ENCODE measurements at places on chromosomes 3 and 15.
A peak's percentile ranks its signal among the peaks of the same experiment; 100 is the strongest.

DNA sequence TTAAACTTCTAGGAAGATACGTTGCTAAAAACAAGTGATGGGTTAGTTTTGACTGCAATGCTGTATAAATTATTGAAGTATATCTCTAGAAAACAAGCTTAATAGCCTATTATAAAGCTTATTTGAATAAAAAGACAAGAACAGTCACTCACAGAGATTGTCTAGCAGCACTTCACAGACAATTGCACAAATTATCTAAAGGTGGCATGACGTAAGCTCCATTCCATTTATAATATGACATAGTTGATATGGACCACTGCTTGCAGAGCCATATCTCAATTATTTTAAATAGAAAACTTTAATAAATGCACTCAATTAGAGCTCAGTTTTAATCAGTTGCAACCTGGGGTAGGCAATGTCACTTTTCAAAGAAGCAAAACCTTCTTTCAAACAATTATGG lies 319.9 kb upstream of the GBE1 start:
- DNase-seq = peak; percentile 32

DNA sequence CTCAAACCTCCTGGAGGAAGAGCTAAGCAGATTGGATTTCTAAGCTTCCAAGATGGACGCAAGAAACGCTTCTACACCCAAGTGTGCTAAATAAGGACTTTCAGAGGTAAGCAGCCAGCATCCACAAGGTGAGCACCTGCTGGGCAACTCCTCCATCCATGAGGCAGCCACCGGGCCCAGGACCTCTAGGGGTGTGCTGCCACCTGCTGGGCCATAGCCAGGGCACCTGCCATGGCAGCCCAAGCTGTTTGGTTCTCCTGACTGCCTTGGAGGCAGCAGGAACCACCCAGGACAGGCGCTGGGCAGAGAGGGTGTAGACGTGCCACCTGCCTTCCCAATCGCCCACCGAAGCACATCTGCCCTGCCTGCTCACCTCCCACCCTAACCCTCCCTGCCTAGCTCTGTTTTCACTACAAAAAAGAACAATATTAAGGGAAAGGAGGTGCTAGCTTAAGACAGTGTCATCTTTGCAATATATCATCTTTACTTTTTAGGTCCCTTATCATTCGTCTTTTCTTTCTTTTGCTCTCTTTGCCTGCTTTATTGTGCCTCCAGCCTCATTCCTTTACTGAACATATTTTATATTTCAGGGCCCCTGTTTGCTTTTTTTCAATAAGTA lies 12.9 kb downstream of the C15orf62 start:
- DNase-seq = no peak

- peak; percentile 40 for DNase-seq
These were observed 34.3 kb upstream of the PLSCR2 start for GRCh38 chr3:146503461-146504202.

GRCh38 chr15:67783303-67783702 lies 42.0 kb upstream of the SKOR1 start:
- DNase-seq = no peak

DNA sequence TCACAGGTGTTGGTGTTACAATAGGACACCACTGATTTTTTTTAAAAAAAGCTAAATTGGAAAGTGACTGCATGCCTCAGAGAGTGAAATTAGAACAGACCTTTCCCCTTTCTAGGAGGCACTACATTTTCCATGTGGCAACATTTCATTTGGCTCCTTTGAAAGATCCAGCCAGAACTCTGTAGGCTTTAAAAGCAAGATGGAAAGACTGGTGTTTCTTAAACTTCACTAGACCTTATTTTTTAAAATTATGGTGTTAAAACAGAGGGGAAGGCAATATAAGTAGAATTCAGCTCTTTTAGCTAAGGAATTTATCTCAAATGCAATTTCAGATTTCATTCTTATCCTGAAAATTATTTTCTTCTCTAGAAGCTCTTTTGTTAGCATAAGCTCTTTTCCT lies 317.6 kb upstream of the TGFBR2 start:
- no peak for DNase-seq

DNA sequence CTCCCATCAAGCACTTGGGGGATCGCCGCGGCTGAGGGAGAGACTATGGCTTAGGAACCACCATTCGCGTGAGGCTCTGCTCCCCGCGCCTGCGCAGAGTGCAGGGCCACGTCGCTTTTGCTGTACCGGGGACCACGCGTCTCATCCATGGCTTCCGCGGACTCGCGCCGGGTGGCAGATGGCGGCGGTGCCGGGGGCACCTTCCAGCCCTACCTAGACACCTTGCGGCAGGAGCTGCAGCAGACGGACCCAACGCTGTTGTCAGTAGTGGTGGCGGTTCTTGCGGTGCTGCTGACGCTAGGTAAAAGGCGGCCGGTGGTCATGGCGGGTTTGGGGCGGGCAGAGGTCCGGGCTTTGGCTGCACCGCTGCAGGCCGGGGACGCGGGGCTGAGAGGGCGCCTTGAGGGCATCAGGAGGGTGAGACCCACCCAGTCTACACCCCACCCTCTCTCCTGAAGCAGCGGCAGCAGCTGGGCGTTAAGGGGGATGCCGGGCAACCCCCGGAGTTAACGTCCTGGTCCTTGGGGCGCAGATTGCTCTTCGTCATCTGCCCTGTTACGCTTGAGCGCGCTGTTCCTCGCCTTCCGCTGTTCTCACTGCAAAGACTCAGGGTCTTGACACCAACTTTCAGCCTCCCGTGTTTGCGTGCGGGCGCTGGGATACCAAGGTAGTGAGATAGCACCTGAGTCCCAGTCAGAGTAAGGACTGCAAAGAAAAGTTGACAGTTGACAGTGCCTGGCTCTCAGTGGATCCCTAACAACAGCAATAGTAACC lies at the start of gene SRPRB:
Gene SRPRB, plus strand, starts transcription at position 114 of the 774 bp plus-strand sequence. Its CDS starts 34 bp downstream, at position 148.
- DNase-seq = peak; percentile 79
